AG09319 (cell line): ENCODE measurements at places on chromosomes 1 and 21.

- no peak for DNase-seq
These were observed 163.3 kb downstream of the SLC35F3 start for GRCh38 chr1:234067581-234068337.

- DNase-seq: no peak
These were observed 12.3 kb downstream of the NCF2 start for GRCh38 chr1:183577897-183578465.

- no peak for DNase-seq
These were observed 310.2 kb upstream of the AJAP1 start for GRCh38 chr1:4344065-4344732.

- no peak for DNase-seq
These were observed 130.3 kb downstream of the GLIS1 start for GRCh38 chr1:53608676-53609075.

DNA sequence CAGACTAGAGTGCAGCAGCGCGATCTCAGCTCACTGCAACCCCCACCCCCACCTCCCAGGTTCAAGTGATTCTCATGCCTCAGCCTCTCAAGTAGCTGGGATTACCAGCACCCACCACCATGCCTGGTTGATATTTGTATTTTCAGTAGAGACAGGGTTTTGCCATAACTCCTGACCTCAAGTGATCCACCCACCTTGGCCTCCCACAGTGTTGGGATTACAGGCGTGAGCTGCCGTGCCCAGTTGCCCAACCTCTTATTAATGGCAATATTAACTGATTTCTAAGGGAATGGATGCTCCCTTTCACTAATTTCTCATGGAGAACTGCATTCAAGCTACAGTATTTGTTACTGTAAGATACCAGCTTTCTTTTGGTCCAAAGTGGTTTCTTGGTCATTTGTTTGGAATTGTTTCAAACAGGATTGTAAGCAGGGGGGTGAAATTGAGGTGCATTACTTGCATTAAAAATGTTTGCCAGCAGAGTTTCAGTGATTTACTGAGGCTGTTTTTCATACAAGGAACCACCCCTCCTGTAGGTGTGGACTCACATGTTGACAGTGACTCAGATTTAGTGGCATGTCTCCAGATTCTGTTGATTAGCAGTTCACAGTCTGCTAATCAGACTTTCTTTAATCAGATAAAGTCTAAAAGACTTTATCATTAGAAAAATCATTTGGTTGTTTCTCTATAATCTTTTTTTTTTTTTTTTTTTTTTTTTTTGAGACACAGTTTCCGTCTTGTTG, 3.9 kb upstream of the TGFBR3 start:
- no peak for DNase-seq

DNA sequence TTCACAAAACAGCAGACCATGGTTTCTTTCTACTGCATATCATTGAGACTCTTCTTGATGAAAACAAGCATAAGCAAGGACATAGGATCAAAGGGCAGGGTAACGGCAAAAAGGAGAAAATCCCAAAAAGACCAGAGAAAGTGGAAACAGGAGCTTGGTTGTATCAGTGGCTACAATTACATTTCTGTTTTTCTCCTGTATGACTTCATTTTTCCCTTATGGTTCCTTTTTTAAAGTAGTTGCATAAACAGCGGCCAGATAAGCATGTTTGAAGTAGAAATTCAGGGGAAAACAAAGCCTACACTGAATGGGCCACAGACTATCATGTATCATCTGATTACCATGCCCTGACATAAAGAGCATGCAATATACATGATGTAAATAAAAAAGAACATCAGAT, 4.6 kb downstream of the EGLN1 start:
- DNase-seq: no peak

GRCh38 chr1:226098870-226099835, 36.6 kb downstream of the H3-3A start:
- no peak for DNase-seq

DNA sequence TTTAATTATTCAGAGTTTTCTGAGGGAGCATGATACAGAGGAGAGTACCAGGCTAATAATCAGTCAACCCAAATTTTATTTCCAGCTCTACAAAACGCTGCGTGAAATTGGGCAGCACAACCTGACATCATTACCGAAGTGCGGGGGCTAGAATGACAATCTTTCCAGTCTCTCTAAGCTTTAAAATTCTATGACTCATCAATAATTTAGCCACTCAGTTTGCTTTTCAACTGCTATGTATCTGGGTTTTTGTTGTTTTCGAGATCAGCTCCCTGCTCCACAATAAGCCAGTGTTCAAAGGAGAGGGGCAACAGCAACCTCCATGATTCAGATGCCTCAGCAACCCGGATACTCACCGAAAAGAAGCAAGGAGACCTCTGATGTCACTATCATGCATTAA, 13.9 kb downstream of the SORT1 start:
- DNase-seq: no peak

DNA sequence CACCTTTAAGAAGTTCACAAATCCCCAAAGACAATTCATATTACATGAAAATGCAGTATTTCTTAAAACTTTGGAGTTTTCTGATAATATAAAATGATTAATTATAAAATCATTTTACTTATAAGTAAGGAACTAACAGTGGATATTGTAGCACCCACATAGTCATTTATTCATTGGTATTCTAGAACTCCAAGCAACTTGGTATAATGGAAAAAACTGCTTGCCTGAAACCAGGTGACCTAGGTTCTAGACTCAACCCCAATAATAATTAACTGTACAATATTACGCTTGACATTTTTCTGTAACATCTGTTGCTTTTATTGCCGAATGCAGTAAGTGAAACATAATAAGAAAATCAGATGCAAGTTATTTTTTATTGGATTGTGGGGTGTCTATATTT, 2.4 kb downstream of the PLA2G4A start:
- no peak for DNase-seq
